ENCODE measurements at places on chromosomes 3 and 15. TPM values are rescaled to one million over a fixed set of nuclear protein-coding genes. Genes with fewer than 3 reads are reported as not detected.

DNA sequence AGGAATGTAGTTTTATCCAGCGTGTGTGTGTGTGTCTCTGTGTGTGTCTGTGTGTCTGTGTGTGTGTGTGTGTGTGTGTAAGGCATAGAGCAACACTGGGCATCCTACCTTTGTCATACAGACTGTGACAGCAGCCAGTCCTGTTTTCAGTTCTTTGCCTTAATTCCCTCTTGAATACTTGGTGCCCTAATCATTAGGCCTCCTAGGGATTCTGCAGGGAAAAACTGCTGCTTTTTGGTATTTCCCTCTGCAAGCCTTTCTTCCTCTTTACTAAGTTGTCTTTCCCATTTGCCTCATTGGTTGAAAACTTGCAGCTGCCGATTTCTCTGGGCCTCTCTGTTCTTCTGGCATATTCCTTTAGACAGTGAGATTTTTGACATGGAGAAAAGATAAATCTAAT is 9.2 kb downstream of the SLC25A36 start:
- no peak for DNase-seq

DNA sequence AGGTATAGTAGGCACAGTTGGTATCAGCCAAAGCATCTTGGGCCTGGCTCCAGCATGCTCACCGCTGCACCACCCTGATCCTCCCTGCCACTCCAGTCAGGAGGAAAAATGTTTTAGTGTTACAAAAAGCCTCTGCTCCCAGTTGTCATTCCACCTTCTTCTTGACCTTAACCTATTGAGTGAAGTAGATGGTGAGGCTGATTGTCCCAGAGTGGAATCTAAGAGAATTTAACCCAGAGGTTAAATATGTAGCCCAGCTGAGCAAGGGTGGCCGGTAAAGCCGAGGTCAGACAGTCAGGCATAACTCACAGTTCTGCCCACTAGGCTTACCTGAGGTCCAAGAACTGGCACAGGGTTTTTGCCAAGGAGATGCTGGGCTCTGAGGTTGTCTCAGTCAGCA is 30.7 kb upstream of the TNIK start:
- DNase-seq: no peak

DNA sequence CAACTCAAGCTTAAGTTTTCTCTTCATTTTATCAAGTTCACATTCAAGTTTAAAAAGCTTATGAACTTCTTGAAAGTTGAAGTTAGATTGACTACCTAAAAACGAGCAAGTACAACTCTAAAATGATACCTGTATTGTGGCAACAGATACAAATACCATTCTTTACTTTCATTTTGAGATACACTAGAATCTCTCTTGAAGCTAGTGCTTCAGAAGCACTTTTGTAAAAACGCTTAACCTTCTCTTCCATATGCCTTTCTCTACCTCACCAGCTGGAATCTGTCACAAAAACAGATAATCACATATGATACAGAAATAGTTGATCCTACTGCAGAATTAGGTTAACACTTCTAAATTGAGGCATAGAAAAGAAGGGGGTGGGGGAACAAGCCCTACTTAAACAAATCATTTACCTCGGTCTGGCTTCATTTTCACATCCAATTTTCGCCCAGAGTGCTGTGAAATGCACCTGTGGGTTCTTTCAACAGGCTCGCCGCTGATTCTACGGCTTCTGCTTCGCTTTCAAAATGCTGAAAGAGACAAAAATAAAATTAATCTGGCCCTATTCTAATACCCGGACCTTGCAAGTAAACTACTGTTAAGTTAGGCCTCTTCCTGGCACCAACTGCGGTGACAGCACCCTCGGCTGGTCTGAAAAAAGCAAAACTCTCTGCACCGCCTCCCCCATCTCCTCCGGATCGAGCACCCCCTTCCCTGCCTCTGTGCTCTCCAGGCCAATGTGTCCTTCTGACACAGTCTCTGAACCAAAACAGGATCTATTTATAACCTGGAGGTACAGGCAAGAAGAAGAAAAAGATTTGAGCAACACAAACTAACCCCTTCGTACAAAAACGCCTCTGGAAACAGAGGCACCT is 1.4 kb downstream of the ATOSA start:
- DNase-seq: peak; percentile 65

DNA sequence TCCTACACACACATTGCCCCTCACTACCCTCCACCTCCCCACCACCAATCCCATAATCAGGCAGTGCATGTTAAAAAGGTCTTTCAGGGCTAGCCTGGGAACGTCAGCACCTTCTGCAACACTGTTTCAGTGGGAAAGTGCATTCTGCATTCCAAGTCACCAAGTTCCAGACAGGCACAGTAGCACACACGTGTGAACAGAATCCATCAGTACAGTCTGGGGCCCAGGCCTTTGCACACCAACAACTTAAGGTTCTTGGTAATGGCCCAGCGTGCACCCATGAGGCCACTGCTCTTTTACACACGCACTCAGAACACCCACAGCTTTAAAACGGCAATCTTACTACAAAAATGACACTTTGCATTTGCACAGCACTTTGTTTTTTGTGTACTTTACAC is 1.2 kb downstream of the ANXA2 start:
- DNase-seq: no peak

GRCh38 chr3:166879661-166880060 is 500.4 kb downstream of the ZBBX start:
- no peak for DNase-seq

- DNase-seq: peak; percentile 51
Measured at GRCh38 chr3:48194446-48195071, 6.3 kb upstream of the CDC25A start.

GRCh38 chr15:70430069-70430468 is 332.4 kb upstream of the TLE3 start:
- peak; percentile 77 for DNase-seq

- no peak for DNase-seq
Measured at GRCh38 chr3:25542492-25543039, 114.5 kb downstream of the RARB start.

- no peak for DNase-seq
Measured at GRCh38 chr3:20914310-20914709, 728.3 kb upstream of the SGO1 start.

- DNase-seq: no peak
Measured at GRCh38 chr15:67678993-67679392, 136.5 kb downstream of the MAP2K5 start.

GRCh38 chr15:29135702-29136646 is 133.6 kb downstream of the NSMCE3 start:
- DNase-seq: no peak

GRCh38 chr15:48592221-48592731 is 53.2 kb downstream of the FBN1 start:
- peak; percentile 94 for DNase-seq

- no peak for DNase-seq
Measured at GRCh38 chr3:67176396-67176795, 178.3 kb downstream of the KBTBD8 start.

CLDN1 gene
- total RNA-seq: 4.7 TPM

TLR9 gene
- not detected for total RNA-seq

ABCF3 gene
- 35.0 TPM for total RNA-seq

All from IMR-90 (cell line).